ENCODE measurements at places on chromosomes 2 and 18.

DNA sequence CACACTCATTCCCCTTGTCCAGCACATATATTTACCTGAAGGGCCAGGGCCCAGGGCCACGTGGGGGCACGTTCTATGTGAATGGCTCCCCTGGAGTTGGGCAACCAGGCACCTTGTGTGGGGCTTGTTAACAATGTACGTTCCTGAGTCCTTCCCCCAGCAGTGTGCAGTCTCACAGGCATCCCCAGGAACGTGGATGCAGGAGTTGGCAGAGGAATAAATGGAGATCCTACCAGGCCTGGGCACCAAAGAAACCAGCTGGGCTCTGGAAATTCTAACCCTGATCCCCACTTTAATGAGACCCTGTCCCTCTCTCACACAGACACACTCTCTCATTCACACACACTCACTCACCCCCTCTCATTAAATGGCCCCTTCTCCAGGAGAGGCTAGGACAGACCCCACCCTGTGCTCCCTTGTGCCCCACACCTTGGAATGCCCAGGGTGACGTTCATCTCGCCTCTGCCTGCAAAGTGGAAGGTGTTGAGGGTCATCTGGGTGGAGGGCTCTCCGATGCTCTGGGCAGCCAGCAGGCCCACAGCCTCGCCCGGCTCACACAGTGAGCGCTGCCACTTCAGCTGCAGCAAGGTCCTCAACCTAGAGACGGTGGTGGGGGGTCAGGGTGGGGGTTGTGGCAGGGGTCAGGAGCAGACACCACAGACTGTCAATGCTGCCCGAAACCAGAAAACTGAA, 65.6 kb downstream of the POLR1A start:
- no peak for DNase-seq

- no peak for DNase-seq
These were observed 894 bp downstream of the SMAD7 start for GRCh38 chr18:48949606-48950535.

GRCh38 chr2:106160786-106161261, 33.3 kb downstream of the UXS1 start:
- DNase-seq: no peak

GRCh38 chr2:121690095-121690494, 40.8 kb upstream of the CLASP1 start:
- DNase-seq: no peak

- DNase-seq: no peak
These were observed 86.5 kb downstream of the PTGR3 start for GRCh38 chr18:75122334-75122958.

GRCh38 chr2:118861731-118862130, 14.3 kb upstream of the EN1 start:
- DNase-seq: no peak

- no peak for DNase-seq
These were observed 36.2 kb upstream of the HS6ST1 start for GRCh38 chr2:128354726-128355470.

GRCh38 chr2:55422876-55423665, 3.4 kb upstream of the CCDC88A start:
- DNase-seq: no peak

- DNase-seq: no peak
These were observed 62.6 kb downstream of the TMEM131 start for GRCh38 chr2:97932975-97933662.

DNA sequence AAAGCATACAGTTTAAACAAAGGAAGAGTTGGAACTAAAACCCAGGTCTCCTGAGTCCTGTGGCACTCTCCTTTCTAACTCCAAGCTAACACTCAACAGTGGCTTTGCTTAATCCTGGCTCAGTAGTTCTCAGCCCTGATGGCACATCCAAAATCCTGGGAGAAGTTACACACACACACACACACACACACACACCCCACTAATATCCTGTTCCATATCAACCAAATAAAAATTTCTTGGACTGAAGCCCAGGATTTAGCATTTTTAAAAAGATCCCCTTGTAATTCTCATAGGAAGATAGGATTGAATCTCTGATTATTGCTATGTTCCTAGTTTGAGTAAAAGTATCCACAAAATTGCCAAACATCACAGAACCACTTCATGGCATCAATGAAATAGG, 136.1 kb upstream of the RIOK3 start:
- DNase-seq: no peak

DNA sequence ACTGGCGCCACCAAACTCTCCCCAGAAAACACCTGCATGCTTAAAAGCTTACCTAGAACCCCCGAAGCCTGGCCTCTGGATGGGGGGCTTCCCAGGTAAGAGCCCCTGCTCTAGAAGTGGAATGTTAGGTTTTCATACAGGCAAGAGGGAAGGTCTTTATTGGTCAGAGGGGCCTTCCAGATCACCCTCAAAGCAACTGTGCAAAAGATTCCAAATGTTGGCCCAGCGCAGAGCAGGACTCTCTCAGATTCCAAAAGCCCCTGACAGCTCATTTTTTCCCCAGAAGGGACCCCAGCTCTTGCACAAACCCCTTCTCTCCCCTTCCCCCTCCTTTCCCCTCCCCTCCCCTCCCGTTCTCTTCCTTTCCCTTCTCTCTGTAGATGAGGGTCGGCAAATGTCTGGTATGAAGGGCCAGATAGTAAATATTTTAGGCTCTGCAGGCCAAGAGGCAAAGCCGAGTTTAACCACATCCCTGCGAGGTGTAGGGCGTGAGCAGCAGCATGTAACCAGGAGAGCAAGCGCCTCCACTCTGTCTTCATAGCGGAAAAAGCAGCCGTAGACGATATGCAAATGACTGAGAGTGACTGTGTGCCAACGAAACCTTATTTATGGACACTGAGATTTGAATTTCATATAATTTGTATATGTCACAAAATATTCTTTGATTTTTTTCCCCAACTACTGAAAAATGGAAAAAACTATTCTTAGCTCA, 116.9 kb downstream of the SMAD7 start:
- DNase-seq: no peak

DNA sequence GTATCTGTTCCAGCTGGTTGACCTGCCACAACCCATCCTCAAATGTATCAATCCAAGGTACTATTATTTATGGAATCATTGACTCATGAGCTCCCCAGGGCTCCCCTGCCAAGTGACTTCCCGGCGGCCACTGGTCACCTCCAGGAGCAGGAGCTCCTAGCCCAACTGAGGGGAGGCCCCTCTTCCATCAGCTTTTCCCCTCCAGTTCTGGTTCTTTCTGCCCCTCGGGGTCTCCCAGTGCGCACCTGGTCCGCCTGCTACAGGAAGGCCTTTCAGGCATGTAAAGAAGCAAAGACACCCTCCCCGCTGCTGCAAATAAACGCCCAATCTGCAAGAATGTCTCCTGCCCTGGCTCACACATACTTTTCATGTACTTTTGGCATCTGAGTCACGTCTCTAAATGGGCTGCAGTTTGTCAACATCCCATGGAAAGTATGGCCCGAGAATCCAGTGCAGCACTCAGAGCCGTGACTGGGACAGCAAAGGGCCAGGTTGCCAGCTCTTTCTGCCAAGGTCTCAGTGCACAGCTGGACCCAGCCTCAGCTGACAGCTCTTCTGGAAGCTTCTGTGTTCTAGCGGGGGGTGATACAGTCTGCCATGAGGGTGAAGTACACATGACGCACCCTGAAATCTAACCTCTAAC, 41.4 kb downstream of the KLHL29 start:
- DNase-seq: no peak

DNA sequence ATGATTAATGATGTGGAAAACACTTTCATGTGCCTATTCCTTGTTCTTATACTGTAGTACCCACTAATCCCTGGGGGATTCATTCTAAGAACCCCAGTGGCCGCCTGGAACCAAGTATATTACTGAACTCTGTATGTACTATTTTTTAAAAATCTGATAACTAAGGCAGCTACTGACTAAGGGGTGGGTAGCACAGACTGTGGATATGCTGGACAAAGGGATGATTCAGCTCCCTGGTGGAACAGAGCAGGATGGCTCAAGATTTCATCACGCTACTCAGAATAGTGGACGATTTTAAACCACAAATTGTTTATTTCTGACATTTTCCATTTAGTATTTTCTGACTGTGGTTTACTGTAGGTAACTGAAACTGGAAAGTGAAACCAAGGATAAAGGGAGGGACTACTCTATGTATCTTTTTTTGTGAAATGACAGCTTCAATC, 41.8 kb upstream of the CDC42EP3 start:
- no peak for DNase-seq

- no peak for DNase-seq
These were observed 156.8 kb downstream of the ANTXR1 start for GRCh38 chr2:69169655-69170389.

GRCh38 chr18:75041586-75041985, 167.4 kb downstream of the PTGR3 start:
- no peak for DNase-seq

DNA sequence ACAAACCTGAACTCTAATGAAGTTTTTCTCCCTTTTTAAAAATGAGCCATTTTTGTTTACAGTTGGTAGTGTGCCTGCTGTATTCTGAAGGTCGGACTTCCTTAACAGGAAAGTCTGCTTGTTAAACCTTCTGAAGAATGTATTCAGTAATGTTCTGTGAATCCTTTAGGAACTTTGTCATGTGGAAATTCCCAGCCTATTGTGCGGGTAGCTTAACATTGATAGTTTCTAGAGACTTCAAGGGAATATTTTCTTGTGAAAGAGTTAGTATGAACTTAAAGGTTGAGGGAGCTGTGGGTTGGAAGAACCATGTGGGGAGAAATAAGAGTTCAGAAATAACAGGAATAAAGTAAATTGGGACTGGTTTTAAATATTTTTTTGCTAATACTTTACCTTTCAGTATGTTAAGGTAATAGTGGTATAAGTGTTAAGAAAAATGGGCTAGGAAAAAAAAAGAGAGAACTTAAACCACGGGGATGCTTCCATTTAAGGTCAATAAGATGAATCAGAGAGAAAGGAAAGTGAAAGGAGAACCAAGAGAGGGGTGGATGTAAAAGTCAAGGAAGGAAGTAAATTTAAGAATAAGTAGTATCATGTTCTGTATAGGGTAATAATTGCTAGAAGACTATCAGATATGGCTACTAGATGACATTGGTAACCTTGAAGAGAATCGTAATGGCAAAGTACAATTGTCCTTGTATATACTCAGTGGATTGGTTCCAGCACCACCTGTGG, 90.5 kb downstream of the PMS1 start:
- DNase-seq: no peak

GRCh38 chr2:207226243-207226642, 60.5 kb upstream of the KLF7 start:
- DNase-seq: no peak

DNA sequence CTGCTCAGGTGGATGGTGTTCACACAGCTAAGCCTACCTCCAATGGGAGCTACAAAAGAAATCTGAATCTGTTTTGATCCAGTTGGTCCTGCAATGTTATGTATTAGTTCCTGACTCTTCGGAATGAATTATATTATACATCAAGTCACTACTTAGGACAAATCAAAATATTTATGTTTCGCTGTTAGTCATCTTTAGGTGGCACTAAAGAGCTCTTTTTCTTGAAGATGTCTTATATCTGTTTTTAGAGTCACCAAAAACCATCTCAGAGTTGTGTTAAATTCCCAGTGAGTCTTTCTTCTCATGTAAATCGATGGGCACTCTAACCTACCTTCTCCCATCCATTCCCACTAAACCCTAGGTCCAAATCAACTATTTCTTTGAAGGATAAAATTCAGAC, 2.2 kb downstream of the DNER start:
- DNase-seq: no peak

- no peak for DNase-seq
These were observed 10.4 kb upstream of the TMX3 start for GRCh38 chr18:68725346-68725745.

DNA sequence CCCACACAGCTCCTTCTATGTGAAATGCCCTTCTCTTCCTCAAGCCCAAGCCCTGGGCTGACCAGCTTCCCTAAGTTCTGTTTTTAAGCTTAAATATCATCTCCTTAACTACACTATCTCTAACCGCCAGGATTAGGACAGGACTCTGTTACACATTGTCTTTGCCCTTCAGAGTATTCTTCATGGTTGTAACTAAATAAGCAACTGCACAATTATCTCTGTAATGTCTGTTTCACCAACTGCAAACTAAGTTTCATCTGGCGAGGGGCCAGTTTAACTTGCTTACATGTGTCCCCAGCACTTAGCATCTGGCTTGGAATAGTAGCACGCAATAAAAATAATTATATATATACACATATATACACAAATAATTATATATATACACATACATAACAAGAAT, 1.1 kb upstream of the ERMN start:
- DNase-seq: no peak

DNA sequence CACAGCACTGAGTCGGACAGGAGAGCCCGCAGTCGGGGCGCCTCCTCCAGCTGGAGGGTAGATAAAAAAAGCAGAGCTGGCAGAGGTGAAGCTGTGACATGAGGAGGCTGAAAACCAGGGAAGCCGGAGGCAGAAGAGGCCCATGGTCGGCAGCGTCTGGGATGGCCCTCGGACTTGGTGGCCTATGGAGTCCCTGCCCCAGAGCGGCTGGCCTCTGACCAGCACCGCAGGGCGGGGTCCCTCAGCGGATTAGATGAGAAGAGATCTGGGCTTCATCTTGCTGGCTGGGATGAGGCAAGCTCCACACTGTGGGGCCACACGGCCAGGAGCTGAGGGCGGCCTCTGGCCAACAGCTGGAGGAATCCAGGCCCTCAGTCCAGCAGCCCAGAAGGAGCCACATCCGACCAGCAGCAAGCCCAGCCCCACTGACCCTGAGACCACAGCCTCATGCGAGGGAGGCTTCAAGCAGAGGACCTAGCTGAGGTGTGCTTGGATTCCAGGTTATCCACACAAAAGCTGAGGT, 174.1 kb downstream of the EIPR1 start:
- no peak for DNase-seq

DNA sequence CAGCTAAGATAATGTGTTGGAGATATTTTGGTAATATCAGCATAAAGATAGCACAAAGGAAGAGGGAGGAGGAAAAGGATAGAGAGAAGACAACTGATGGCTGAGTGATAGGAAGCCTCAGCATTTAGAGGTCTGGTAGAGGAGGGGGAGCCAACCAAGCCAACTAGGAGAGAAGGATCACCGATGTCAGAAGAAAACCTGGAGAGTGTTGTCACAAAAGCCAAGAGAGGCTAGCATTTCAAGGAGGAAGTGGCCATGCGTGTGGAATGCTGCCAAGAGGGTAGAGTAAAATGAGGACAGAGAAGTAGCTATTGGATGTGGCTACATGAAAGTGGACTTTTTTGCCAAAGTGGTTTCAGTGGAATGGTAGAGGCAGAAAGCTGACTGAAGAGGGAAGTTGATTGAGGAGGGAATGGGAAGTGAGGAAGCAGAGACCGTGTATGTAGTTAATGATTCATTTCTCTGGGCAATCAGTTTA, 34.3 kb downstream of the LCLAT1 start:
- DNase-seq: no peak
